ENCODE measurements at places on chromosomes 16 and 17.

- DNase-seq = no peak
Measured at GRCh38 chr16:84526794-84527531, 22.5 kb upstream of the MEAK7 start.

- DNase-seq = no peak
Measured at GRCh38 chr17:69342896-69343644, 16.1 kb upstream of the ABCA5 start.

DNA sequence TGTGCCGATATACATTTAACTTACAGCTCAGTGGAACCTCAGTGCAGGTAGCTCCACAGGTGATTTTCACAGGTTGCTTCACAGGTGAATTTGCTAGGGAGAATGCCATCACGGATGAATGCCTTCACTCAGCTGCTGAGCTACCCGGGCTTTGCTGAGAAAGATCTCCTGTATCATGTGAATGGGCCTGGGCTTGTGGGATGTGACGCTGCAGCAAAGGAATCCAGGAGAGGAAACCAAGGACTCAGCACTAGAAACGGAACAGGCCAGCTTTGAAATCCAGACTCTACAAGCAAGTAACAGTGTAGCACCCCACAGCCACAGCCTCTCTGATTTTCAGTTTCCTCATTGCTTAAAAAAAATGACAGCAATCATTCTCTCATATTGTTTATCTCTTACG is 271.4 kb upstream of the MAF start:
- DNase-seq = no peak

DNA sequence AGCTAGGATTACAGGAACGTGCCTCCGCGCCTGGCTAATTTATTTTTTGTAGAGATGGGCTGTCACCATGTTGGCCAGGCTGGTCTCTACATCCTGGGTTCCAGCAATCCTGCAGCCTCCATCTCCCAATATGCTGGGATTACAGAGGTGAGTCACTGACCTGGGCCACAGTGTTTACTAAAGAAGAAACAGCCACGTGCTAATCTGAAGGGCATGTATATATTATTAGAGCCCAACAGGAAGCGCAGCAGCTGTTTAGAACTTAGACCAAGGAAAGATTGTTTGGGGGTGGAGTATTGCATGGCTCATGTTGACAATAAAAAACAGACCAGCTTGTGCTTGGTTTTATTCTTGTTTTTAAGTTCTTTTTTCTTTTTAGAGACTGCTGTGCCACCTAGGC is 60.2 kb downstream of the HAPSTR1 start:
- DNase-seq = no peak

DNA sequence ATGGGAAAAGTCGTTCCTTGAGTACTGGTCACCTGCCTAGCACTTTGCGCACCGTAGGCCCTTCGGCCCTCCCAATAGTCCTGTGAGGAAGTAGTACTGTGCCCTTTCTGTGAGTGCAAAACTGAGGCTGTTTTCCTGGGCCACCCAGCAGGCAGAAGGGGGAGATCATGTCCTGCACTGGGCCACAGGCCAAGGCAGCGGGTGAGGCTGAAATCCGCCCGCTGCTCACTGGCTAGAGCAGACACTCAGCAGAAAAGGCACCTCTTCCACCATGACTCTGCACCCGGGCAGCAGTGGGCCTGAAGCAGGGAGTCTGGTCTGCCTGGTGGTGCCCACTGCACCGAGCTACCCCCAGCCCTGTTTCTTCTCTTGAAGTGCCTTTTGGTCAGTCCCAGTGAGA is 20.2 kb downstream of the METTL22 start:
- DNase-seq = no peak

GRCh38 chr16:7227229-7227721 is 105.4 kb upstream of the RBFOX1 start:
- no peak for DNase-seq

- DNase-seq = no peak
Measured at GRCh38 chr17:81599719-81600486, 37.0 kb downstream of the NPLOC4 start.

- no peak for DNase-seq
Measured at GRCh38 chr16:11602321-11602720, 15.6 kb upstream of the LITAF start.

DNA sequence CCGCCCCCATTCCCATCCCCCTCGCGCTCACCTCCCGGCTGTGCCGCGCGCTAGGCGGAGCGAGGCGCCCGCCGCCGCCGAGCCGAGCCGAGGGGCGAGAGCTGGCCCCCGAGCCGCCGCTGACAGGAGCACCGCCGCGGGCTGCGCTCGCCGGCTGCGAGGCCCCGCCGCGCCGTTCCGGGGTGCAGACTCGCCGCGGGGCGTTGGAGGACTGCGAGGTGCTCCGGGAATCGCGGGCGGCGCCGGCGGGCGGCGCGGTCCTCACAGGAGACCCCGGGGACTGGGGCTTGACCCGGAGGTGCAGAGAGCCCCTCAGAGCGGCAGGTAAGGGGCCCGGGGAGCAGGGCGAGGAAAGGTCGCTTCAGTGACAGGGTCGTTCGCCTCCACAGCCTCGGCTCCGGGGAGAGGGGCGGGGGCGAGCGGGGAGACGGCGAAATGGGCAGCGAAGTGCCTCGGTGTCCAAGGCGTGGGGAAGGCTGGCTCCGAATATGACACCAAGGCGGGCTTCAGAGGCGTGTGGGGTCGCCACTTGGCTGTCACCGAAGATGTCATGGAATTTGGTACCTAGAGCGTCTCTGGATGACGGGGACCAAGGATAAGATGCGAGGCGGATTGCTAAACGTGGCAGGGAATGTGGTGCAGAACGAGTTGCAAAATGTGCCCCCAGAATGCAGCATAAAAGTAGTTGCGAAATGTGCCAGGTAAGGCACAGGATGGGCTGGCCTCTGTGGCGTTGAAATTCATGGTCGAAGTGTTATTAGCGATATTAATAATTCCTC is 580 bp downstream of the TANC2 start:
- peak; percentile 54 for DNase-seq

- no peak for DNase-seq
Measured at GRCh38 chr16:78784771-78785170, 685.3 kb downstream of the WWOX start.

GRCh38 chr16:17364319-17365210 is 106.2 kb downstream of the XYLT1 start:
- peak; percentile 66 for DNase-seq

- DNase-seq = no peak
Measured at GRCh38 chr16:56974549-56975300, 13.0 kb downstream of the CETP start.

GRCh38 chr16:87734644-87735043 is 31.1 kb downstream of the KLHDC4 start:
- no peak for DNase-seq

GRCh38 chr16:89057738-89058137 is 35.9 kb upstream of the ACSF3 start:
- DNase-seq = no peak

DNA sequence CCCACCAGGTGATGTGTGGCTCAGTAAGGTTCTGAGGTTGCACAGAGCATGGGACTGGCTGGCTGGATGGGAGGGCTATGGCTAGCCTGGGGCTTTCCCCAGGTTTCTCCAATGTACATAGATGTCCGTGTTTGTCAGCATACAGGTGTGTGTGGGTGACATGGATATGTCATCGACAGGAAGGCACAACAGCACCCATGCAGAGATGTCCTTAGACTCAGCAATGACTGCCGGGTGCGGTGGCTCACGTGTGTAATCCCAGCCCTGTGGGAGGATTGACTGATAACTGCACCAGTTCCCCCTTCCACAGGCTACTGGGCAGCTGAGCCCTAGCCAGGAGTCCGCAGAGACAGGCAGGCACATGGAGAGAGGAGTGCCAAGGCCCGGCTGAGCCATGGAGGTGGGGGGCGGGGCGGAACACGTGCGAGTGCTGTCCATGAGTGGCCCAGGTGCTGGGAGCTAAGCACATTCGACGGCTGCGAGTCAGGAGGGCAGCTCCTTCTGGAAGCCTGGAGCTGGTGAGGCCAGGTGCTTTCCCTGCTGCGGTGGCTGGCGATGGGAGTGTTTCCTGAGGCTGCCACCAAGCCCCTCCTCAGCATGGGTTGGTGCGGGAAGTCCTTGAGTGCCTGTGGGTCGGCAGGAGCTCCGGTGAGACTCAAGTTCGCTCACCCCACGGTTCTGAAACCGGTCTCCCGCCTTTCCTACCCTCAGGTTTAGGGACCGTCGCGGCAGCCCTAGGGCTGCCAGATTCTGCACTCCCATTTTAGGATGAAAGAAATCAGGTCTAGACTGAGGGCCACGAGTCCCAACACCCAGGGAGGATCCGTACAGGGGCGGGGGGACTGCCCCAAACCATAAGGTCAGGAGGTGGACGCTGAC is 858 bp upstream of the ASPSCR1 start:
- no peak for DNase-seq

DNA sequence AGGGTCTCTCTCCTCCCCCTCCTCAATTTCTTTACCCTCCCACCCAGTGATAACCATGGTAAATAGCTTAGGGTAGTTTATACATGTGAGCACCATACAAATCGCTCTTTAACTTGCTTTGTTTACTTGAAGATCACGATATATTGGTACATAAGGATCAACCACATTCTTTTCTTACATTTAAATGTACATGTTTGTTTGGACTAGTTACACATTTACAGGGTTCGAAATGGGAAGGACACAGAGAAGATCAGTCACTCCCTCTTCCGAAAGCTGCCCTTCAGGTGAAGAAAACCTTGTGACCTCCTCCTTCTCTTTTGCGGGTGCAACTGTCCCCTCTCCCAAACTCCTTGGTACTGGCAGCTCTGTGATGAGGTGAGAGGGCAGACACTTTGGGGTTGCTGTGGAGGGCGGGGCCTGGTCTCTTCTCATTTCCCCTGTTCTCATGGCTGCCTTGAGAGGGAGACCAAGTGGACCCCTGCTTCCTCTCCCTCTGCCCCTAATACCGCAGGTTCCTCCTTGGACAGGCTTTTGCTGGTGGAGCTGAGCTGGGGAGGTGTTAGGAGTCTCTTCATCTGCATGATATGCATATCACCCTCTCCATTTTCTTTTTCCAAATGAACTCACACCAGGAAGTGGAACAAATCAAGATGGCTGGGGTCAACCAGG is 4.7 kb upstream of the PIK3R6 start:
- no peak for DNase-seq

- DNase-seq = no peak
Measured at GRCh38 chr17:30113213-30113612, 3.4 kb upstream of the NSRP1 start.

- DNase-seq = no peak
Measured at GRCh38 chr16:71796501-71797097, 12.0 kb downstream of the AP1G1 start.

GRCh38 chr17:2995377-2995776 is 68.0 kb downstream of the OR1D5 start:
- DNase-seq = no peak

GRCh38 chr17:13484020-13484419 is 117.7 kb downstream of the HS3ST3A1 start:
- DNase-seq = no peak

DNA sequence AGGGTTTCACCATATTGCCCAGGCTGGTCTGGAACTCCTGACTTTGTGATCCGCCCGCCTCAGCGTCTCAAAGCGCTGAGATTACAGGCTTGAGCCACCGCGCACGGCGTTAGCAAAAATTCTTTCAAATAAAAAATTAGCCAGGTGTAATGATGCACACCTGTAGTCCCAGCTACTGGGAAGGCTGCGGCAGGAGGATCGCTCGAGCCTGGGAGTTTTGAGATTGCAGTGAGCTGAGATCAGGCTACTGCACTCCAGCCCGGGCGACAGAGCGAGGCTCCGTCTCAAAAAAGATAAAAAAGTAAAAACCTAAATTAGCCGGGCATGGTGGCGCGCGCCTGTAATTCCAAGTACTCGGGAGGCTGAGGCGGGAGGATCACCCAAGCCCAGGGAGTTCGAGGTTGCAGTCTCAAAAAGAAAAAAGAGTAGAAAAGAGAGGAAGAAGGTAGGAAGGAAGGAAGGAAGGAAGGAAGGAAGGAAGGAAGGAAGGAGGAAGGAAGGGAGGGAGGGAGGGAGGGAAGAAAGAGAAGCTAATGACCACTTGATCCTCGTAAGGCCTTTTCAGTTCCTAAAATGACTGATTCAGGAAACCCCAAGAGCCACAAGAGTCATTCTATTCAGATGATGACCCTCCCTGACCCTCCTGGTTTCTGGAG is 59.2 kb downstream of the SRL start:
- no peak for DNase-seq

- DNase-seq = no peak
Measured at GRCh38 chr17:38469875-38470274, 41.6 kb downstream of the ARHGAP23 start.

GRCh38 chr17:5035315-5035714 is at the start of gene SLC52A1:
TSS of gene SLC52A1 (minus strand) at chr17:5035426. CDS start at chr17:5034606, 820 bp downstream.
- DNase-seq = no peak

GRCh38 chr16:85418978-85419491 is 194.1 kb upstream of the GSE1 start:
- DNase-seq = no peak

DNA sequence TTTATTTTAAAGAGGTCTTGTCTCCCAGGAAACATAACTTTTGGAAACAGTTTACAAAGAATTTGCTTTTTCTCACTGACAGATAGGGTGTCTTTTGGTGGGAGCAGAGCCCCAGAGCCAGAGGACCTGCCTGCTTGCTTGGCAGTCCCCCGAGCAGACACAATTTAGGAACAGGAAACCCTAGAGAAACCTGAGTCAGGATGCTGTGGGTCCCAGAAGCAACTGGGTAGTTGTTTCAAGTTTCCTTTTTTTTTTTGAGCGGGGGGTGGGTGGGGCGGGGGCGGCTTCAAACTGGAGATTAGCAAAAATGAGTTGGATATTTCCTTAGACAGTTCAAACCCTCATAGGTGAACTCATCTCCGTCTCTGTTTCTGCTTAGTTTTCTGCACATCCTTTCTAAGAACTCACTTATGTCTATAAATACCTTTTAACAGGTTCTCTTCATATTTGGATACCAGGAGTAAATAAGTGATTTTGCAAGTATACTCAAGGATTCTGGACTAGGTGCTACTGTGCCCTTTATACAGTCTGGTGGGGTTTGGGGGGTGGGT is 135.1 kb downstream of the PRKCA start:
- no peak for DNase-seq

GRCh38 chr17:16406742-16407674 is 8.4 kb upstream of the TRPV2 start:
- no peak for DNase-seq

DNA sequence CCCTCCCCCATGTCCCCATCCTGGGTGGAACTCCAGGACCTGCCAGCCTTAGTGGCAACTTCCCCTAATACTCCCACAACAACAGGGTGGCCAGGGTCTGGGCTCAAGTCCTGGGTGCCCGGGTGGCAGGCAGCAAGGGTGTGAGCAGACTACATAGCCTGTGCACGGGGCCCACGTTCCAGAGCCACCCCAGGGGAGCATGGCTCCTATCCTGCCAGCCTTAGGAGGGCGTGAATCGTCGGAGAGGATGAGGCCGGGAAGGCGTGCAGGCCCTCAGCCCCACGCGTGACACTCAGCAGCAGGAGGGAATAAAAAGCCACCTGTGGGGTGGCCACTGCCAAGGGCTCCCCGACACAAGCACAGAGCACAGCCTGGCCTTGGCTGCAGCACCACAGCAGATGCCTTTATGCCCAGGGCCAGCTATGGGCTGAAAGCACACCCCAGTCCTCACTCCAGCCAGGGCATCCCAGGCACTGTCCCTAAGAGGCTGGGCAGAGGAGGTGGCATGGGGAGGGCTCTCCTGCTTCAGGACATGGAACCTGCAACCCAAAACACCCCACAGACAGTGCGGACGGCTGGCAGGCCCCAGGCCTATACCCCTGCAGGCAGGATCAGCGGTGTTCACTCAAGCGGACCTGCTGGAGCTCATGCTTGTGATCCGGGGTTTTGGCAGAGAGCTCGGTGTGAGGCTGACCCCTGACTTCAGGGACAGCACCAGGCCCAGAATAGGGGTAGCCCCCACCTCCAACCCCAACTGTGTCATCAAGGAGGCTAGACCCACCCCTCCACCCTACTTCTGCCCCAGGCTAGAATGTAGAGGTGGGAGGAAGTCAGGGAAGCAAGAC is 2.7 kb downstream of the BCAR1 start:
- no peak for DNase-seq
